Germinal center (tissue), 1 donor: ENCODE measurements at places on chromosomes 3 and 15.

GRCh38 chr15:85956532-85957275 is 123.0 kb upstream of the AGBL1 start:
- no peak for DNase-seq

DNA sequence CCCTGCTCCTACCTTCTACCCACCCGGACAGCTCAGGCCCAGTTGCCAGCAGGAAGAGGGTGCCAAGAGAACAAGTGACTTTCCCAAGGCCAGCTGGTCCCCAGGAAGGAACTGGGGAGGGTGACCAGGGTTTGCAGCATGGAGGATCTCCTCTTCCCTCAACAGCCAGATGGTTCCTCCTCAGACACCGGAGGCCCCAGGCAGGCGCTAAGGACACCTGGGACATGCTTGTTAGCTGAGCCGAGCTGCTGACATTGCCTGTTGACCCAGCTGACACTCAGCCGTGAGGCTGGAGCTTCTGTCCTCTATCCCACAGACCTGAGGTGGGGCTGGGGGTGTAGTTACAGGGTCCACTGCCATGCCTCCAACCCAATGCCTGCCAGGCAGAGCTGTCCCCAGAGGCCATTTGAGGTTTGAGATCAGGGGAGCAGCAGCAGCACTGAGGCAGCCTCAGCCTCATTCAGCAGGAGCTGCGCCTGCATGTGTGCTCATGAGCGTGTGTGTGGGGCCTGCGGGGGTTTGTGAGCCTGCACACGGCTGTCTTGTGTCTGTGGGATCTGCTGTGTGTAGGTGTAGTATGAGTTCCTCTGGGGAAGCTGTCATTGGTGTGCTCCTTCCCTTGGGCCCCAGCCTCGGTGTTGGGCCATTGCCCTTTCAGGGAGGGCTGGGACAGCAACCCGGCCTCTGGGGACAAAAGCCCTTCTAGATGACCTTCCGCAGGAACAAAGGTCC is 7.1 kb downstream of the CPLX3 start:
- DNase-seq = no peak

DNA sequence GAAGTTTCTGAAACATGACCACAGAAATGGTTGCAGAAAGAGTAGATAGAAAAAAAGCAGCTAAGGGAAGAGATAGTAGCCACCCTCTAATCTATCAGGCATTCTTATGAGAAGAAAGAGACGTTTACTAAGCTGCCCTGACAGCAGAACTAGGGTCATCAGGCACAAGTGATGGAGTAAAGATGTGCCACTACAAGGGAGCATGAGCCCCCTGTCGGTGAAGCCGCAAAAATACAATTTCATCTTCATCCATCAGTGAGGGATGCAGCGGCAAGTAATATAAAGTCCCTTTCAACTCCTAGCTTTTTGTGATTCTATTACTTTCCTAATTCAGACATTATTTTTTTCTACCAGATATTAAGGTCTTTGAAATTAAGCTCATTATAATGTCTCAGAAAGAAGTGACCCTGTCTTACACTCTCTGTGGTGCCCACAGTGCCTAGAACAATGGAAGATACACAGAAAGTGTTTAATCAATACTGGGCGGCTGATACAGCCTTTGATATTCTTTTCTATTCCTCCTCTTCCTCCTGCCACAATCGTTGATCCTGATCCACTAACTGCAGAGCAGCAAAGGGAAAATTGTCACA is 651.6 kb downstream of the NTRK3 start:
- no peak for DNase-seq

- no peak for DNase-seq
Observed at GRCh38 chr3:155876503-155876902, 6.1 kb downstream of the GMPS start.

DNA sequence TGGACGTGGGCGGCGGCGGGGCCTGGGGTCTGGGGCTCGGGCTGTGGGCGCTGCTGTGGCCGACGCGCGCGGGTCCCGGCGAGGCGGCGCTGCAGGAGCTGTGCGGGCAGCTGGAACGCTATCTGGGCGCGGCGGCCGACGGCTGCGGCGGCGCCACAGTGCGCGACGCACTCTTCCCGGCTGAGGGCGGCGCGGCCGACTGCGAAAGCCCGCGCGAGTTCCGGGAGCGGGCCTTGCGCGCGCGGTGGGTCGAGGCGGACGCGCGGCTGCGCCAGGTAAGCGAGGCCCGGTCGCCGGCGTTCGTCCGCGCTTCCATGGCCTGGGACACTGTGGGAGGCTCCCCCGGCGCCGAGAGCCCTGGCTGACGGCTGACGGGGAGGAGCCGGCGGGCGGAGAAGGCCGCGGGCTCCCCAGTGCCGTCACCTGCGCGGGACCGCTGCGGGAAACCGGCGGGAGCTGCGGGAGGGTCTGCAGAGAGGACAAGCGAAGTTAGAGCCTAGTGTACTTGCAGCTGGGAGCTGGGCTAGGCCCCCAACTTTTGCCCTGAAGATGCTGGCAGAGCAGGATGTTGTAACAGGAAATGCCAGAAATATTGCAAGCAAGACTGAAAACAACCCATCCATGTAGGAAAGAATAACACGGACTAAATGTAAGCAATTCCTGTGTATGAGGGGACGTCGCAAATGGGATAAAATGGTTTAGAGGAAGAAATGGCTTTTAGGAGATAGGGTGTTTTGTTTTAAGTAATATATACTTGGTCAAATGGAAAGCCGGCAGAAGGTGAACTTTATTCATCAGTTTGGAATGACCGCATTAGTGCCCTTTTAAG is 847 bp downstream of the WHAMM start:
- no peak for DNase-seq

DNA sequence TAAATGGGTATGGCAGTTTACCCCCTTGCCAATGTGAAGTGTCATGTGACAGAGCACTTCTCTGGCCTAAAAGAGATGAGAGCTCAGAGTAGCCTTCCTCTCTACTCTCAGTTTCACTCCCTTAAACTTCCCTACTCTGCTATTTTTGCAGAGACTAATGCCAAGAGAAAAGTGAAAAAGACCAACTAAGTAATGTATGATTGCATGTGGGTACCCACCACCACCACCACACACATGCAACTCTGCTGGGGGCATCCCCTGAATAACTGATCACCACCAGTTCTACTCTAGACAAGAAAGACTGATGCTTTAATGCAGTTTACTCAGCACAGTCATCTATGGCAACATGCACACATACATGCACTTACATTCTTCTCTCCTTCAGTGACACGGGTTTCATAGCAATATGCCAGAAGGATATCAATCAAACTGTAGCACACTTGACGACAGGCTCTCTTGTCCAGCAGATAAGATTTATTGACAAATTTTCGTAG is 31.3 kb downstream of the SHQ1 start:
- DNase-seq = peak; percentile 8
